ENCODE measurements at places on chromosomes 1 and 21. TPM values are rescaled to one million over a fixed set of nuclear protein-coding genes. Genes with fewer than 3 reads are reported as not detected.
A peak's percentile ranks its signal among the peaks of the same experiment; 100 is the strongest.

The ETS2 gene
- total RNA-seq: 149 TPM

DNA sequence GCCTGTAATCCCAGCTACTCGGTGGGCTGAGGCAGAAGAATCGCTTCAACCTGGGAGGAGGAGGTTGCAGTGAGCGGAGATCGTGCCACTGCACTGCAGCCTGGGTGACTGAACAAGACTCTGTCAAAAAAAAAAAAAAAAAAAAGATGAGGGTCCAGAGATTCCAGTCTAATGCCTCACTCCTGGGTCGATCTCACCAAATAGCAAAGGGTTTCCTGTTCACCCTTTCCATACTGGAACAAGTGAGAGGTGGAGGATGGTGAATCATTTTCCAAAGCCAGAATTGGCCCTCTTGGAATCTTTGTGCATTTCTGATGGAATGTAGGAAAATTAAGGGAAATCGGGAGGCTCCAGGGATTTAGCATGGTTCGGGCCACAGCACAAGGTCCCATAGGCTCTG, 58.1 kb upstream of the ZNF648 start:
- DNase-seq: no peak

The ATP1A4 gene
- total RNA-seq: not detected

The PLA2G2A gene
- total RNA-seq: 33.1 TPM

DNA sequence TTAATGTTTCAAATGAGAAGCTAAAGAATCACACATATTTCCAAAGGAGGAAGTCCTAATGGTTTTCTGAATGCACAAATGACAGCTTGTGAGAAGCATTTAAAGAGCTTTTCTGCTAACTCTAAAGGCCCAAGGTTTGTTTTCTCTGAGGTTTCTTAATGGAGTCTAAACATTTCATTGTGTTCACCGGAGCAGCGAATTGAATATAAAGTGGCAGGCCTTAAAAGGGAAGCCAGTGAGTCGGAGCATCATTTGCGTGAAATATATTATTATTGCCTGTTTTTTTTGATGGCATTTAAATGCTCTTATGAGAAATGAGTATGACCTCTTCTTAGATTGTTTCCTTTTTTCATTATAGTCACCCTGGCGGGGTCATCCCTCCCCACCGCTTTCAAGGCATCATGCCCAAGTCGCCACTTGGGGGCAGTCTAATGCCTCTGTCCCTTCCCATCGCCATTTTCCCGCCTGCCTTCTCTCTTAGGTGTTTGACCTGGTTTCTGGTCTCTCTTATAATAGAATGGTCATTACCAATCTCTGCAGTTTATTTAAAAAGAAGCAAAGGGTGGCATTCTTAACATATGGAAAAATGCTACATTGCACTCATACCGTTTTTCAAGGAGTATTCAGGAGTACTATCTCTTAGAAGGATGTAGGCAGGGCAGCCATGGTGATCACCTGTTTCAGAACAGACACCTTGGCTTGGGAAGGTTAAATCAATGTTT, 25.3 kb upstream of the OVAAL start:
- DNase-seq: peak; percentile 54

The ARHGAP29 gene
- total RNA-seq: 144 TPM

DNA sequence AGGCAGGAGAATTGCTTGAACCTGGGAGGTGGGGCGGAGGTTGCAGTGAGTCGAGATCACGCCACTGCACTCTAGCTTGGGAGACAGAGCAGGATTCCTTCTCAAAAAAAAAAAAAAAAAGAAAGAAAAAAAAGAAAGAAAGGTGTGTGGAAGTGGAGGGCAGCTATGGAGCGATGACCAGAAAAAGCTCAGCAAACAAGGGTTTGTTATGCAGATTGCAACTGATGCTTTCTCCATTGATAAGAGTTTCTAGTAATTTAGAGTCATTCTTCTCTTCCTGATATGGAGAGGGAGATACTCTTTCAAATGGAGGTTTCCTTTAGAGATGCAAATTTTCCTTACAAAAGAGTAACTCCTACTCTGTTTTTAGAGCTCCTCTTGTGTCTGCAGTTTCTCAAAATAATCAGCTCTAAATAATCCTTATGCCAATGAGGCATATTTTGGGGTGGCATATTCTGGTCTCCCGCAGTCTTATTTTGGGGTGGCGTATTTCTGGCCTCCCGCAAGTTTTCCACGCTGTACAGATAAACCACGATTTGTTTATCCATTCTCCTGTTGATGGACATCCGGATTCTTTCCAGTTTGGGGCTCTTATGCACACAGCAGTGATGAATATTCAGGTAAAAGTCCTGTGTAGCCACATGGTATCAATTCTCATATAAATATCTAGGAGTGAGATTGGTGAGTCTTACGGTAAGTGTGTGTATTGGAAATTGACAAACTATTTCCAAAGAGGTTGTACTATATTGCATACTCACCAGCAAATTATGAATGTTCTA, 30.7 kb upstream of the RCC2 start:
- DNase-seq: no peak

The FCGR2B gene
- 6.8 TPM for total RNA-seq

DNA sequence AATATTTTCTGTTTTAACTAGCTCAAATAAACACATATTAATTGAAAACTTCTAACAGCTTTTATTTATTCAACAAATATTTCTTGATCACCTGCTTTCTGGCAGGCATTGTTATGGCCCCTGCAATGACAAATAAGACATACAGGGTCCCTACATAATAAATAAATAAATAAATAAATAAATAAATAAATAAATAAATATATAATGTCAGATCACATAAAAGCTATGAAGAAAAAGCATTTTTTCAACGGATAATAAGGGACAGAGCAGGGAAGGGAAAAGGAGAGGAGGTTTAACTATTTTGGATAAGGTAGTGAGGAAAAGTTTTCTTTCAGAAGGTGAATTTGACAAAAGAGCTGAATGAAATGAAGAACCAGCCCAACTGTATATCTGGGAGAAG, 115.0 kb downstream of the MAGI3 start:
- DNase-seq: no peak

DNA sequence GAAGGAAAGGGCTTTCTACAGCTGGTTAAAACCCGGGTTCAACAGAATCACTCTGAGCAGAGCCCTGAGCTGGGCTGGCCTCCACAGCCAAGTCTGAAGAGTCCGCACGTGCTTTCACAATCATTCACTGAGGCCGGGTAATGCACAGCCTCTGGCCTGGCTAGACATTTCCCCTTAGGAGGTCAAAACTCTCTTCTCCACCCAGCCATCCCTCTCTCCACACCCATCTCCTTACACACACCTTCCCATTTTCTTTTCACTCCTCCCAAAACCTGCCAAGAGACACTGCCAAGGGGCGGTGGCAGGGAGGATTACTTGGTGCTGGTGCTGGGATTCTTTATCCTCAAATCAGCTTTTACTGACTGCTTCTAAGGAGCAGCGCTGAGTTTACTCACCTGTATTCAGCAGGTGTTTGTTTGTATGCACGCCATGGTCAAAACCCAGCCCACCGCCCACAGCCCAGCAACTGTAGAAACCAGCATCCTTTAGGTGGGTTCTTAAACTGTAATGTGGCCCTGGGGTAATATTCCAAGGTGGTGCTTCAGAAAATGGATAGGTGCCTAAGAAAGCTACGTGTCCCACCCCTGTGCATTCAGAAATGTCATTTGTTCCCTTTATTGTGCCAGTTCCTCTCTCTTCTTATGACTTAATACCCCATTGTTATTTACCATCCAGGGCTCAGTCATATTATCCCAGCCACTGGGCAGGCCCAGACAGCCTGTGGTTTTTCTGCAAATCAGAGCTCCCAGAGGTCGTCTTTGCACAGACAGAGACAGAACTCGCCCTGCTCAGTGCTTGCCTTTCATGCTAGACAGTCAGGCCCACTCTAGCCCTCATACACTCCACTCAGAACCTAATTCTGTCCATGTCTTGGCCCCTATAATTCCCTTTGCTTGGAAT, 80.2 kb downstream of the ADSS2 start:
- no peak for DNase-seq

The LMX1A gene
- total RNA-seq: not detected

DNA sequence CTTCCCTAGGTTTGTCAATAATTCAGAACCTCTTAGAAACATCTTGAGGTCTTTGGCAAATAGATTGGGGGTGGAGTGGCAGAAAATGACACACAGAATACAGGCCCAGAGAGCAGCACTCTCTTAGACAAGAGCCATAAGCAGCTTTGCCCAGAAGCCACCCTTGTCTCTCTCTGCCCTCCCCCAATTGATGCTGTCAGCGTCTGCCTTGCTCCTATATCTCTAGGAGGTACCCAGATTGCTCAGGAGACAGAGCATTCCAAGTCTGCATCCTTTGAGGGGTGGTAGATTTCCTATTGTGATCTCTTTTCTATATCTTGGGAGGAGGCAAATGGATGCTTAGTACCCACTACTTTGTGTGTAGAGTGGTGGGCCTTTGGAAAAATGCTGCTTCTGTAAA, 1.8 kb downstream of the RGL1 start:
- DNase-seq: no peak

The GJC2 gene
- total RNA-seq: 6.7 TPM

The TMIGD3 gene
- total RNA-seq: 1.6 TPM

DNA sequence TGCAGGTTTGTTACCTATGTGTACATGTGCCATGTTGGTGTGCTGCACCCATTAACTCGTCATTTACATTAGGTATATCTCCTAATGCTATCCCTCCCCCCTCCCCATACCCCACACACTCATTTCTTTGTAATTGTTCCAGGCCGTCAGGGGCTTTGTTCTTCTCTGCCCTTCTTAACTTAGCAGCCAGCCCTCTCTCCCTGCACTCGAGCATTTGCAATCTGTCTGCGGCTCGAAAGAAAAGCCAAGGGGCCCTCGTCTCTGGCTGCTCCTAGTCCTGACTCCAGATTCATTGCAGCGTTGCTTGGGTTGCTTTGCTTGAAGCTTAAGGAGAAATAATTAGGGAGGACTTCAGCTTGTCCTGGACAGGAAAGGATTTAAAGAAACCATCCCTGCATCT, 85.7 kb downstream of the ATP1A1 start:
- DNase-seq: no peak

- no peak for DNase-seq
Measured at GRCh38 chr1:11912000-11912399, 14.2 kb downstream of the KIAA2013 start.

DNA sequence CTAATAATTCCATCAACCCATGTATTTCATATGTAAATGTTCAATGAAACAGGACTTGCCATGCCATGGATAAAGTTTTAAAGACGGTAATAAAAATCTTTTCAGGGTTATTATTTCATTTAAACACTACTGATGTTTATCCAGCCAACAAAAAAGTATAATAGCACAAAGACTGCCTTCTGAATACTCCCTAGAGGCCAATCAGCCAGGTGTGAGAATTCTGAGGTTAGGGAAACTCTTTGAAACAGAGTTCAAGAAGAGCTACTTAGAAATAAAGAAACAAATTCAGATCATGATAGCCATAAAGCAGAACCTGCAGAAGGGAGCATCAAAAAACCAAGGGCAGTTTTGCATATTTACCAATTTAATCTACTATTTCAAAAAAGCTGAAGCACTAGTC, 48.7 kb downstream of the AKT3 start:
- no peak for DNase-seq

GRCh38 chr1:162774007-162774406, 16.5 kb upstream of the HSD17B7 start:
- no peak for DNase-seq

DNA sequence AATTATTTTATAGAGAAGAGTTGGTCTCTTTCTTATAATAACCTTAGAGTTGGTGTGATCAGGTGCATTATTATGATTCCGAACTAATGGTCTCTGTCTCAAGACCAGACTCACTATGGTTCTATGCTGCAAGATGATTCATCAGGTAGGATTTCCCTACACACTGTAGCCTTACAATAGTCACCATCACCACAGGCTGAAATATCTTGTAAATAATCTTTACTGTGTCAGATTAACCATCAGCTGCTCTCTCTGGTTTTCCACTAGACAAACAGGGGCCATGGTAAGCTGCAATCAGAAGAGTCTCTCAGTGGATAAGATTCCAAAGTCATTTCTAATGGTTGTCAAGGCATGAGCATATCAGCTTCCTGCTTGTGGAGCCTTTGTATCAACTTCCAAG, 4.4 kb upstream of the GBP4 start:
- no peak for DNase-seq

DNA sequence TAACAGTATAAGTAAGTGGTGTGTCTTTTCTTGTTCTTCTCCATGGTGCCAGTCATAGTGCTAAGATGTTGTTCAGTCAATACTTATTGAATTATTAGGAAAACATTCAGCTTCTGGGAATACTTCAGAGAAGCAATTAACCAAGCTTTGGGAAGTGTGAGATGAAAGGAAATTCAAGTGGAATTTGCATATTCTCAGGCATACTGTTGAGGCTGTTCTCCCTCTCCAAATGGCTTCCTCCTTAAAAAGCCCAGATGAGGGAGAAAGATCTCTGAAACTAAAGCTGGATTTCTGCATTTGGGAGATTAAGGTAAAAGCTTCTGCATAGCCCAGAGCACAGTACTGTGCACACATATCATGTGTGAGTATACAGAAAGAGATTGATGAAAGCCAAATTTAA, 73.4 kb downstream of the MACF1 start:
- no peak for DNase-seq

- peak; percentile 67 for DNase-seq
Measured at GRCh38 chr1:6795661-6796060, 10.4 kb downstream of the CAMTA1 start.

DNA sequence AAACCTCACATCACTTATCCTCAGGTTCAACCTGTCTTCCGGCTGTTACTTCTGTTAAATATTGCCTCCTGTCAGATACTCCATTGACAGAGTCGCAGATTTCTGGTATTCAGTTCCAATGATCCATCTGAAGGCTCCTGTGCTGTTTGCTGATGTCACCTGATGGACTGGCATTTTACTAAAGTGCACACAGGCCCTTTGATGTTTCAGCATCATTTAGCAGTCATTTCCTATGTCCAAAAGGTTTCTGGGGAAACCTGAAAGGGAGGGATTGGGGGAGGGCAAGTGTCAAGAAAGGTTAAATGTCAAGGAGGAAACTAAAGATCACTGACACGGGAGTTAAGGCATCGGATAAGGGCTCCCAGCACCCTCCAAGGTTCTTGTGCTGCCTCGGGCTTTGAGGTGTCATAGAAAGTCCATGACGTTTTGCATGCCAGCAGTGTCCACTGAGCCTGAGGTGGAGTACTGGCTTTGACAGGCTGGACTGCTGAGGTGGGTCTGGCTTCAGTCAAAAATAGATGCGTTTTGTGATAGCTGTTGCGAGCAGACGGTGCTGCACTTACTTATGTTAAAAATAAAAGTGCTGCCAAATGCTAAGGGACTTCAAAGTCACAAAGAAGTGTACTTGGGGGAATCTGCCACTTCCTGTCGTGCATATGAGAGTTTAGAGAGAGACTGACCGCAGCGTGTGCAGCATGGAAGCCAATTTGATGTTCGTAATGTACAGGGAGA, 30.8 kb downstream of the XCL2 start:
- DNase-seq: no peak

GRCh38 chr1:63829349-63830327, 55.8 kb downstream of the ROR1 start:
- peak; percentile 91 for DNase-seq

GRCh38 chr21:42341776-42342542, 8.8 kb downstream of the TFF2 start:
- DNase-seq: no peak

The CA6 gene
- total RNA-seq: not detected

DNA sequence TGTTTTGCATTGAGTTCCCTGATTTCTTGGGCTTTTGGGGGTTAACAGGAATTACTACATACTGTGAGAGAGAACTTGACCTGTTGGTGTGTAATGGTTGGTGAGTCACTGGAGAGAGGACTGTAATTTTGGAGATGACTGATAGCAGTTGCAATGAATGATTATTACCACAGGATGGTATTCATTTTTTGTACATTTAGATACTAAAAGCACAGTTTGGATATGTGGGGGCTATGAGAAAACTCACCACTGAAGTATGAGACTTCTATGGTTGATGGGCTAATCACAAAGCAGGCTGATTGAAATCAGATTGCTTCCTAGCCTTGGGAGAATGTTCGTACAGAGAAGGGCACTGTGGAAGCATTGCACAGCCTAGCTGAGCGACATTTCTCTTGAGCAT, 1571.3 kb upstream of the PRMT6 start:
- DNase-seq: no peak

Measured in lung (tissue), 17 donors.